ENCODE measurements at places on chromosomes 4 and X.
A peak's percentile ranks its signal among the peaks of the same experiment; 100 is the strongest.

GRCh38 chr4:34861666-34862065 is 1382.6 kb downstream of the ARAP2 start:
- no peak for DNase-seq

DNA sequence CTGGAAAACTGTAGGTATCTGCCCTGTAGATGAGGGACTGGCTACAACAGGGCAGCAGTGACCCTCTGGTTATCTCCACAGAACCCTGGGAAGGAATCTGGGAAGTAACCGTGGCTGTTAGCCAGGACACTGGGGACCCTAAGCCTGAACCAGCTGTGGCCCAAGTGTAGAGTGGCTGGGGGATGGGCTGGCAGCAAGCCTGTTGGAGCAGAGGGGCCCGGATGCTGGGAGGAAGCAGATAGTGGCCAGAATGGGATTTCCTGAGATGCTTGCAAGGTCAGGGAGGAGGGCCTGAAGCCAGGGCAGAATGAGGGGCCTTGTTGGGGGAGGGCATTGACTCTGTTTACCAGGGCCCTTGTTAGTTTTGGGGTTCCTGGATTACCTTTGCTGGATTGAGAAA is 161.0 kb upstream of the EOLA2 start:
- no peak for DNase-seq

DNA sequence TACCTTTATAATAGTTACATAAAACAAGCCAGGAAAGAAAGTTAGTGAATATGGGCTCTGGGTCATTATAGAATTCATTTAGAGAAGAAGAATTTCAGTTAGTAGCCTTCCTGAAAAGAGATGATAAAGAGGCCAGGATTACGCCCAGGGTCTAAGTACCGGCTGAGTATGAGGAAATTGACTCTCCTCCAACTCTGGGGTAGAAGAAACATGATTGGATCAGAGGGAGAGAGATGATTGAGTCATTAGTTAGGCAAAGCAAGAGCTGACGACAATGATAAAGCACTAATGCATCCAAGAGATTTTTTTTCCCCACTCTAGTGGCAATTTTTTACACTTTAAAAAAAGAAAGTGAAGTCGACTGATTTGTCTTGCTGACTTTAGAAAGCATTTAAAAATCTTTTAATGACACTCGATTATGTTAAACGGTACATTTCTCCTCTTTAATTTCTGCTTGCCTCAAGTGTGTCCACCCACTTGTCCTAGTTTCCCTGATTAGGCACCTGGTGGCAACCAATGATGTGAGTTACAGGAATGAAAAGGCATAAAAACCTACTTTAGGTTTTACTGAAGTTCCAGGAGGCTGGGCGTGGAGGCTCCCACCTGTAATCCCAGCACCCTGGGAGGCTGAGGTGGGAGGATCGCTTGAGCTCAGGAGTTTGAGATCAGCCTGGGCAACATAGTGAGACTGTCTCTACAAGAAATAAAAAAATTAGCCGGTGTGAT is 37.3 kb upstream of the IGFBP7 start:
- no peak for DNase-seq

- peak; percentile 58 for DNase-seq
These were observed 532 bp downstream of the ZNF827 start for GRCh38 chr4:145937971-145938611.

DNA sequence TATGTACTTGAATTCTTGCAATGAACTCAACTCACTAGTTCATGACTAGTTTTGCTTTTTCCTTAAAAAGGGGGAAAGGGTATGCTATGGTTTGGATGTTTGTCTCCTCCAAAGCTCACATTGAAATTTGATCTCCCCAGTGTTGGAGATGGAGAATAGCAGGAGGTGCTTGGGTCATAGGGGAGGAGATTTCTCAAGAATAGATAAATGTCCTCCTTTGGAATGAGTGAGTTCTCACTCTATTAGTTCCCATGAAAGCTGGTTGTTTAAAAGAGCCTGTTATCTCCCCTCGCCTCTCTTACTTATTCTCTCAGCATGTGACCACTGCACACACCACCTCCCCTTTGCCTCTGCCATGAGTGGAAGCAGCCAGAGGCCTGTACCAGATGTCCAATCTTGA is 109.4 kb upstream of the INTU start:
- no peak for DNase-seq

DNA sequence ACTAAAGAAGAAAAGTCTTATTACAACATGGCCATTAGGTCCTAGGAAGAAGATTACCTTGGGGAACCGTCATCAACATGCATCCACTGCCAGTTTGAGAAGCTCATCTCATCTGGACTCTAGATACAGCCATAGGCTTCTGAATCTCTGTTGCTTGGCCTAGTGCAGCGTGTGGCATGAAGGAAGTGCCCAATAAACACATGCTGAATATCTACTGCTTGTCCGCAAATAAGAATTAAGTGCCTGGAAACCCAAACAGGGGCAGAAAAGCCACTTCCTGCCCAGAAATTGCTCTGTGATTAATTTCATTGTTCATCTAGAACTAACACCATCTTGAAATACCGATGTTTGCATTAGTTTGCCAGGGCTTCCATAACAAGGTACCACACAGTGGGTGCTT is 241.1 kb upstream of the KLF3 start:
- no peak for DNase-seq

DNA sequence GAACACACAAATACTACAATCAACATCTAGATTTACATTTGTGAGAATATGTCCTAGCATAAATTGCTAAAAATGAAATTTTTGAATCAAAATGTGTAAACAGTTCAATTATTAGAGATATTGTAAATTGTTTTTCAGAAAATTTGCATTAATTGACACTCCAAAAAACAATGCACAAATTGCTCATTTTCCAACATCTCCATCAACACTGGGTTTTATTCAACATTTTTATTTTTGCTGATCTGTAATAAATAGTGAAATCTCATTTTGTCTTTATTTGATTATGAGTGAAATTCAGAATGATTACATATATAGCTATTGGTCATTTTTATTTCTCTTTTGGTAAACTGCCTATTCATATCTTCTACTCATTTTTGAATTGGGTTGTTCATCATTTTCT is 120.0 kb upstream of the GRIA3 start:
- no peak for DNase-seq

DNA sequence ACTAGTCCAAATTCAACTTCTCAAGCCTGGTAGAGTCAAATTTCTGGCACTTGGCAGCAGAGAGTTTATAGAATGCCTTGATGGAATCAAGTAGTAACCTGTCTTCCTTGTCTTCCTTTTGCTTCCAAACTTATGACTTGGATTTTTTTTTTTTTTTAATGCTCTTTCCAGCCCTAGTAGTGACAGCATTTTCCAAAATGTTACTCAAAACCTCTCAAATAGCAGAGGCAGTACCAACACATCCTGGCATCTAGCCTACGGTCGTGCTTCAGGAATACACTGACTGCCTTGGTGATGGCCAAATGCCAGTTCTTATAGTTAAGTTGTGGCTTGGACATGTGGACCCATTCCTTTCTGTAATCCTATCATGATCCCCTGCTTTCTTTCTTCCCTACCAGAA is 46.0 kb downstream of the GALNT7 start:
- DNase-seq, result no peak

All from activated CD4-positive, alpha-beta T cell treated with anti-CD3 and anti-CD28 coated beads, Interleukin-2, amount 10 ng/mL, durations not matched to agents 7 days and 5 days (primary cell).